ENCODE measurements at places on chromosomes 6 and 20.

DNA sequence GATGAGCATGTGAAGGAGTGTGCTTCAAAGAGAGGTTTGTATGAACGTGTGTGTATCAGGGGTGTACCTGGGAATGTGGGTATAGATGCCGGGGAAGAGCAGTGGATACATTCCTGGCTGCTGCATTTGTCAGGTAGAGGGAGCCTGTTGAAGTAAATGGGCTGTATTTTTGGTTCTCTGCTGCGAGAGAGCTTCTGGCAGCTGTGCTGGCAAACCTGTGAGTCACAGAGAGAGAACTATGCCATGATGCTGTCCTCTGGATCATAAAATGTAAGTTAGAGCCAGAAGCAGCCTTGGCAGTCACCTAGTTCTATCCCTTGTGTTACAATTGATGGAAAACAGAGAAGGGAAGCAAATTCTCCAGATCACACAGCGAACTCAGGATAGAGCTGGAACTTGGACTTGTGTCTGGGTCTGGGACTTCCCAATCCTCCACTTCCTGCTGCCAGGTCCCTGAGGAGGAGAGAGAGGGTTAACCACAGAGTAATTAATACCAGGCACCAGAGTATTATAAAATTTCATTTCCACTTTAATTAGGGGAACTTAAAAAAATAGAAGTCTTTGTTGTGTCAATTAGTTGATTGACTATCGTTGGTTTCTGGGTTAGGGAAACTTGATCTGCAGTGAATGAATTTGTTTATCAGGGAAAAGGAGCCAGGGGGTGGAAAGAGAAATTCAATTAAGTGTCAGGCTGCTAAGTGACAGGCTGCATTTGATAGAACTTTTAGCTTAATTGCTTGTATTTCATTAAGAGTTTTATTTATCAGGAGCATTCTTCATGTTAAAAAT is 41.1 kb upstream of the GTSF1L start:
- DNase-seq, result no peak

- no peak for DNase-seq
Measured at GRCh38 chr6:48184648-48185047, 73.7 kb upstream of the PTCHD4 start.

DNA sequence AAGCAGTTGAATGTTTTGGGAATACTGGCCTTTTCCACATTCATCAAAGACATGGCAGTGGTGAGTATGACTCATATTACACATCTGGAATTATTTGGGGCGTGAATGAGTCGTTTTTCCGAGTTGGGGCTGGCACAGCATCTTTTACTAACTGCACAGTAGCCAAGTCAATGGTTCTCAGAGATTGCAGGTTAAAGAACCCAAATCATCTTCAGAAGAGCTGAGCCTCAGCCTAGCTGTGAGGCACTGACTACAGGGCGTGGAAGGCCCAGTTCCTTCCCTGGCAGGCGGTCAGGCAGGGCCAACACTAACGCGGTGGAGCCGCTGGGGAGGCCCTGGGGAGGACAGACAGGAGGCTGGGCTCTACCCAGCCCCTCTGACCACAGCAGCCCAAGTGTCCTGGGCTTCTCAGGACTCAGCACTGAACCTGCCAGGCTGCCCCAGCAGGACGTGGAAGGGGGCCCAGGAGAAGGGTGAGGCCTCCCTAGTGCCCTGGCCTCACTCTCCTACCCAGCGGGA is 20.1 kb upstream of the HELZ2 start:
- no peak for DNase-seq

DNA sequence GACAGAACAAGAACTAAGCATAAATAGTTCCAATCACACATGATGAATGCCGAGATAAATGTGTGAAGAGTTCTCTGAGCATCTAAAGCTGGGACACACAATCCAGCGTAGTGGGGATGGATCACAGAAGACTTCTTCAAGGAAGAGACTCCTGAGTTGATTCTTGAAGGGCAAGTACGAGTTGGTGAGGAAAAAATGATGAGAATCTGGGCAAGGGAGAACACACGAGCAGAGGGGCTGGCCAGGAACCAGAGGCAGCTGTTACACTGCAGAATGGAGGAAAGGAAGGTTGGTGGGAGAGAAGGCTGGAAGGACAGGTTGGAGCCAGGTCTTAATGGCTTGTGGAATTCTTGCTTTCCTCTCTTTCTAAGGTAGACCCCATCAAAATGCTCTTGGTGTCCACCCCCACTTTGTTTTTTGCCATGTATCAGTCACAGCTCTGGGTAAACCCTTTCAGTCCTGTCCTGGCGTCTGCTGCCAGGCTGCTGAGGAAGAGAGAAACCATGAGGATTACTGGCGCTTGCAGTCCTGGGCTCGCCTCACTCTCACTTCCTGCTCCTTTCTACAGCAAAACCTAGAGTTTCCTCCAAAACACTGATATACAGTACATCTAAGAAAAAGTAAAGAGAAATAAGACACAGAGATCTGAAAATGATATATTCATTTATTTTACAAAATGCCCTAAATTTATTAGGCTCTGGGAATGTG is 127.6 kb upstream of the FAM184A start:
- DNase-seq, result no peak

GRCh38 chr6:157978021-157978783 is 3.5 kb upstream of the SYNJ2 start:
- DNase-seq, result no peak

- DNase-seq, result no peak
Measured at GRCh38 chr20:60066438-60066823, 108.2 kb downstream of the CDH26 start.

DNA sequence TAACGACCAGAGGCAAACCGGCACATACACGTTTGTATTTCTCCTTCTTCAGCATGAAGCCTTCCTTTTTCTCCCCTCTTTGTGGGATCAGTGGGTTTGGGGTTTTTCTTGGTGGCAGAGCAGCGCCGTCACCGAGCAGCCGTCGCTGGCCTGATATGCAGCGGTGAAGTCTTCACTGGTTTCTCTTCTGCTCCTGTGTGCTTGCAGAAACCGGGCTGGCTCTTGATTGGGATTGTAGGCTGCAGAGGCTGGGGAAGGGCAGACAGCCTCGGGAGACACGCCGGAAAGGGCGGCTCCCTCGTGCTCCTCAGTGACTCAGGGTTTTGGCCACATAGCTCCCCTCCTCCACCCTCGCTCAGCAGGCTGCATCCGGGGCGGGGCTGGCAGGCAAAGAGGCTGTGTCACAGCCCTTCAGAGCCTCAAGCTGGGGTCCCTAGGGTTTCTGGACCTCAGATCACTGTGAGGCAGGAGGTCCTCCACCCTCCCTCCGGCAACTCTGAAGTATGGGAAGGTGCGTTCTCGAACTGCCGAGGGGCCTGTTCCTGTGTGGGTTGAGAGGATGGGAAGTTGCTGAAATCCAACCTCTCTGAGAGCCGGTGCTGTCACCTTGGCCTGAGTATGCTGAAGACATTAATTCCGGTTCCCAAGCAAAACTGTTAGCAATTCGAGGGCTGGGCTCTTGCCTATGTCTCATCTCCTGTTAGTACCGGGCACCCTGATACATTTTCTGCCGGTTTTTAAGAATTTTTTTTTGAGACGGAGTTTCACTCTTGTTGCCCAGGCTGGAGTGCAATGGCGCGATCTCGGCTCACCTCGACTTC is 24.2 kb downstream of the NQO2 start:
- peak; percentile 75 for DNase-seq

GRCh38 chr6:125636671-125637070 is 112.8 kb upstream of the HEY2 start:
- no peak for DNase-seq

DNA sequence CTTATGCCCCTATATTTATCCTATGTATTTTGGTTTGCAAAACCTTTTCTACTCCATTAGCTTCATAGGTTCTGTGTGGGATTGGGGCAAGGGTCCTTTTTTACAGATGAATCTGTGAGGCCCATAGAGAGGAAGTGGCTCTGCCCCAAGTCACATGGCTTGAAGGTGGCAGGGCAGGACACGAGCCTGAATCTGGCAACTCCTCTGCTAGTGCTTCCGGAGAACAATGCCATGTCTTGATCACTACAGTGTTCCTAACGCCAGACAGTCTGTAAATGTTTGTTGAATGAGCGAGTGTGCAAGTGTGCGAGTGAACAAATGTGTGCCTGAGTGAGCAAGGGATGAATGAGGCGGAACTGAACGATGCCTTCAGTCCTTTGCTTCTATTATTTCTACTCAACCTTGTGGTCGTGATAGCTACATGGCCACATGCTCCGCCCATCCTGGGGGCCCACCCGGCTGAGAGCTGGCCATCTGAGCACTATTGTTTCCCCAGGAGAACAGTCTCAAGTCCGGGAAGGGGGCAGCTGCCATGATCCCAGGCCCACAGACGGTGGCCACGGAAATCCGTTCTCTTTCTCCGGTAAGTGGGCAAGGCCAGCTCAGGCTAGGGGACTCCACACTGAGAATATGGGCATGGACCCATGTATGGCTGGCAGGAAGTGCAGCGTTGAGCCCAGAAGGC is 17.8 kb upstream of the AAR2 start:
- no peak for DNase-seq

DNA sequence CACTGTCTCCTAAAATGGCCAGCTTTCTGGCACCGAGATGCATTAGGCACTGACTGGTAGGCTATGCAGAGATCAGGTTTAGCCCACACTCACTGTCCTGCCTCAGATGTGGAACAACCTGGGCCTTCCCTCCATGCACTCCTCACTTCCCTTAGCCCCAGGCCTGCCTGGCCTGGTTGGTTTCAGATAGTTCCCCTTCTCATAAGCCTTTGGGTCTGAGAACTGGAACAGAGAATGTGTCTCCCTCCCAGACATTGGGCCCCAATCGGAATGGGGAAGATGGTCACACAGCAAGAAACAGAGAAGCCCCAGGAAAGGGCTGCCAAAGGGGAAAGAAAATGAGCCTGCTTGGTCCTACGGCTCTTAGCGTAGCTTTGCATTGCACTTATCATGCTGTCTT is 762.1 kb upstream of the CHD6 start:
- DNase-seq, result no peak

- no peak for DNase-seq
Measured at GRCh38 chr20:42795111-42795695, 394.5 kb downstream of the PTPRT start.

DNA sequence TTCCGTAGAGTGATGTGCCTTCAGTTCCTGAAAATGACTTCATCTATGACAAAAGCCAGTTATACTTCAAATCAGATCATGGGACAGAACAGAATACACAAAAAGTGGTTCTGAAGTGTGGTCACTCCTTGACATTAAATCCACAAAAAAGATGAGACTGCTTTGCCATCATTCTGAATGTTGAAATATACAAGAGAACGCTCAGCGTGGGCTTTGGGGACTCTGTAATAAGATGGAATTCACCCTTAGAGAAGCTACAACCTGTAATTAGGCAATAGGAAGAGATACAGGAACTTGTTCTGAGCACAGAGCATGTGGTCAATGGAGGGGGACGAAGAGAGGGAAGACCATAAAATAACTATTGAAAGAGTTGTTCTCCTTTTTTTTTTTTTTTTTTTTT is 184.3 kb downstream of the CARMIL1 start:
- no peak for DNase-seq
